T-cell (primary cell): ENCODE measurements at places on chromosomes 1 and 21. TPM values are rescaled to one million over a fixed set of nuclear protein-coding genes. Genes with fewer than 3 reads are reported as not detected.

DNA sequence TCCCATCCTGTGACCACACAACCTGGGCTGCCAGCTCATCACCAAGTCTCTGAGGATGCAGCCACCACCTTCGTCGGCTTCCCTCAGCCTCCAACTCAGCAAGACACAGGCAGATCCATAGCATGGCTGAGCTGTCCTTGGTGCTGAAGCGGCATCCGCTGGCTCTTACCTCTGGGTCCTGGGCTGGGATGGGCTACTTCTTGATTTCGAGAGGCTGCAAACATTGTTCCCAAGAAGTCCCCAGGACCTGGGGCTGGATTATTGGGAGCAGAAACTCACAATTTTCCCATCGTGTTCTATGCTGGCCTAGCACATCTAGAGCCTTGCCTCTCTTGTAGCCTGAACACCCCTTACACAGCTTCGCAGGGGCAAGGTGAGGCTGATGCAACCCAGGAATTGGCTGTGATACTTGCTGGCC is 24.9 kb upstream of the C1QA start:
- H3K27me3 ChIP-seq = peaks cover 55% of the 10 kb centered on the region
- no peak for DNase-seq
- H3K4me3 ChIP-seq = no peak overlapping the region
- H3K27ac ChIP-seq = no peak overlapping the region
- no peaks in the 10 kb centered on the region for H3K36me3 ChIP-seq
- no peaks in the 10 kb centered on the region for H3K4me1 ChIP-seq

DNA sequence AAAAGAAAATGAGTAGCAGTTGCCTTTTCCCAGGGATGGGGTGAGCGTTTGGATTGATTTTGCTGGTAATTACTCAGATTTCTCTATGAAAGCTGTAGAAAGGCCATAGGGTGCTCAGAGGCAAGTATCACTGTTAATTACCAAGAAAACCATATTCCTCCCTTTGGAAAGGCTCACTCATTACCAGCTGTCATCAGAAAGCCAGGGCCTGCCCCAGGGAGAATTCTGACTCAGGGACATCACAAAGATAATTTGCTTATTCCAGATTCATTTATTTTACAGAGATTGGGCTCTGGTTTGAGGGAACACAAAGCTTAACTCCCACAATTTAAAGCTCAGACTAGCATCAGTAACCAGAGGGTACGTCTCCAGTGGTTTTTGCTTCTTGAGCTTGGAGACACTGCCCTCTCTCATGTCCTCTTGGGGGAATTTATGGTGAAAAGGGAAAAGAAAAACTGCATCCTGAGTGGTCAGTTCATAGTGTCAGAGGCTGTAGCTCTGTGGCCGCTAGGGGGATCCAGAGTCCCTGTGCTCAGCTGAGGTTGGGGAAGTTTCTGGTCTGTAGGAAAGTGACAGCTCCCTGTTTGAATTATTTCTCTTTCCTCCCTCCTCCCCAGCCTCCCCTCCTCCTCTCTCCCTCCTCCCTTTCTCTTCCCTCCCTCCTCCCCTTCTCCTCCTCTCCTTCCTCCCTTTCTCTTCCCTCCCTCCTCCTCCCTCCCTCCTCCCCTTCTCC is 204.3 kb downstream of the KCNJ6 start:
- H3K27ac ChIP-seq = no peak overlapping the region
- no peaks in the 10 kb centered on the region for H3K36me3 ChIP-seq
- peak; percentile 2 for DNase-seq
- H3K4me3 ChIP-seq = no peak overlapping the region

DNA sequence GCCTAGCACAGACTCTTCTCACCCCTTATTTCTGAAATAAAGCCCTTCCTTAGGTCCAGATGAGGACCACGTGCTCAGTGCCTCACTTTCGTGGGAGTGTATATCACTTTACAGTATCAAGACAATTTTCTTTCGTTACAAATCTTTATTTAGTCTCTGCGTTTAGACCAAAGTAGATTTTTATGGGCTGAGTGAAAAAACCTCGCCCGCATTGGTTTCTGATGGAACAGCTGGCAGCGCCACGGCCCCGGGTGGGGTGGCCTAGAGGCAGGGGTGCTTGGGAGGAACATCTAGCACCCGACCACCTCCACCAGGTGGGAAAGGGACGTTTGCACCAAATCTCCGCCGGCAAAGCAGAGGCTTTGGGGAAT is 7.6 kb downstream of the SIM2 start:
- H3K27me3 ChIP-seq = peaks cover 30% of the 10 kb centered on the region
- no peak overlapping the region for H3K27ac ChIP-seq
- DNase-seq = no peak
- peaks cover 4% of the 10 kb centered on the region for H3K4me1 ChIP-seq
- H3K36me3 ChIP-seq = no peaks in the 10 kb centered on the region

TEX38 gene
- not detected for total RNA-seq

DNA sequence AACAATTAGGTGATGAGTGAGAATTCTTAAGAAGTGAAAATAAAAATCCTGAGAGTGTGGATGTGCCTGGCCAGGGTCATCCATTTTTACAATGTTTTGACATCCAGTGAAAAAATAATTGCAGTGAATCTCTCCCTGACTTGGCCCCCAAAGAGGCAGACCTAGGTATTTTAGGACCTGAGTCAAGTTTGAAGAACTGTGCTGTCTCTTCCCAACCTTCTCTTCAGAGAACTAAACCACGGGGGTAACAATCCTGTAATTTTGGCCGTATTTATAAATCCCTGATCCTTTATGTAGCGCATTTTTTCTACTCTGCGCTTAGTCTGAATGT is 43.3 kb upstream of the PPP2R5A start:
- no peaks in the 10 kb centered on the region for H3K27me3 ChIP-seq
- H3K36me3 ChIP-seq = no peaks in the 10 kb centered on the region
- DNase-seq = no peak
- no peak overlapping the region for H3K27ac ChIP-seq

SPEN gene
- total RNA-seq = 72.1 TPM

DNA sequence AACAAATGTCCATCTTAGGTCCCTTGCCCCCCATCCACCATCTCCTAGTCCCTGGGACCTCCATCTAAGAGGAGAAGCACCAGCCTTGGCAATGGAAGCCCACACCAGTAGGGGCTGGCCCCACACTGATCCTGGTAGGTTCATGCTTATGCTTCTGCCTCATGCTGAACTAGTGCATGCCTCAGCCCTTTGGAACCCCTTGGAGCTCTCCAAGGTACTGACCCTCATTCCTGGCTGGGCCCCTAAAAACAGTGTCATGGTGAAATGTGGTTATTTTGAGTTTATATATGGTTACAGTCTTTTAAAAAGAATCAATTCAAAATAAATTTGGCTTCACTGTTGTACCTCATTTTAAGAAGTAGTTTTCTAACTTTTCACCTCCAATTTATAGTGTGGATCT is 108.3 kb downstream of the HIVEP3 start:
- no peak overlapping the region for H3K27ac ChIP-seq
- H3K27me3 ChIP-seq = no peaks in the 10 kb centered on the region
- H3K4me3 ChIP-seq = no peak overlapping the region
- DNase-seq = no peak

- H3K4me3 ChIP-seq = no peak overlapping the region
- DNase-seq = no peak
- H3K36me3 ChIP-seq = no peaks in the 10 kb centered on the region
- no peaks in the 10 kb centered on the region for H3K27me3 ChIP-seq
Measured at GRCh38 chr1:83912876-83913275, 86.1 kb downstream of the TTLL7 start.

PTAFR gene
- 0.37 TPM for total RNA-seq

ASCL5 gene
- total RNA-seq = 0.49 TPM

SH3D21 gene
- total RNA-seq = 3.7 TPM

DNA sequence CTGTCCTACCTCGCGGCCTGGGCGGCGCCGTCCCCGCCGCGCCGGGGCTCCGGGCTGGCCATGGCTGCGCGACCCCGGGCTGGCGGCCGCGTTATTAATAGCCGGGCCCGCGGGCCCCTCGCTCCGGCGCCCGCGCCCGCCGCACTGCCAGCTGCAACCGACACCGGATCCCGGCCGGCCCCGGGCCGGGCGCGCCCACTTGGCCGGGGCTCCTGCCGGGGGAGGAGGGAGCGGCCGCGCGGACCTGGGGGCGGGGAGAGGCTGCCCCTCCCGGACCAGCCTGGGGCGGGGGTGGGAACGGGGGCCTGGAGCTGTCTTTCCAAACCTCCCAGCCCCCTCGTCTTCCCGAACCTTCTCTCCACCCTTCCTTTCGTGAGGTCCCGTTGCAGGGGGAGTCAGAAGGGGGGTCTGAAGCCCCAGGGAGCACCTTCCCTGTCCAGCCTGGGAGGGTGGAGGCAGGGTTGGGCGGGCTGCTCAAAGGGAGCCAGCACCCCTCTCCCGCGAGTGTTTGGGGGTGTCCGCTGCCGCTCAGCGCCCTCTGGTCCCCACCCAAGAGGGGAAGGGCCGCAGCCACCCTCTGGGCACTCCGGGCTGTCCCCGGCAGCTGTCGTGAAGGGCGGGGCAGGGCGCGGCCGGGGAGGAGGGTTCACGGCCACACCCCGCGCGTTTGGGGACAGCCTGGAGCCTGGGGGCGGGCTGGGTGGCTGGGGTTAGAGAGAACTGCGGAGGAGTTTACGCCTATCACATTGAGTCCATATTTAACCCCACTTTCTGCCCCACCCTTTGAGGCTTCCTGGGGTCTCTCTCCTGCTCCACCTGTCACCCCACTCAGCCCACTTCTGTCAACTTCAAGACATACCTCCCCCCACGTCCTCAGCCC is at the start of gene SYNC:
SYNC (minus strand) TSS at position 172 of the 880 bp plus-strand sequence; CDS start at position 62, 110 bp downstream.
- peaks cover 57% of the 10 kb centered on the region for H3K27me3 ChIP-seq
- H3K36me3 ChIP-seq = no peaks in the 10 kb centered on the region
- H3K4me1 ChIP-seq = no peaks in the 10 kb centered on the region
- peak within 1 kb of the TSS; percentile 17 for H3K4me3 ChIP-seq
- no peak within 1 kb of the TSS for H3K27ac ChIP-seq

INSRR gene
- total RNA-seq = not detected

DNA sequence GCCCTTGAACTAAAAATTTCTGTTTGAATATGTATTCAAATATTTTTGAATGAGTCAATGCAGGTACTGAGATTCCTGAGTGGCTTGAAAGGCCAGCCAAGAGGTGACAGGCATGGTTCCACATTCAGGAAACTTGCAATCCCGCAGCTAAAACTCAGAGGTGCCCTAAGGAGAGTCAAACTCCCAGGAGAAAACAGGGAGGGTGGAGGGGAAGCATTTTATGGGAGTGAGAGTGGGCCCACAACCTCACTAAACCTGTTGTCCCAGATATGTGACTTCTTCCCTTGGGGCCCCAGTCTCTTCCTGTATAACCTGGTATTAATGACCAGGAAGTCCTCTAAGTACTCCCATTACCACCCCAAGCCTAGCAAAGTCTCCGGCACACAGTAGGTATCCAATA is 189.6 kb downstream of the PLPP3 start:
- no peaks in the 10 kb centered on the region for H3K36me3 ChIP-seq
- H3K27me3 ChIP-seq = no peaks in the 10 kb centered on the region
- H3K27ac ChIP-seq = no peak overlapping the region
- H3K4me1 ChIP-seq = no peaks in the 10 kb centered on the region
